HT-29 (cell line): ENCODE measurements at places on chromosomes 5 and 9.

- no peak for DNase-seq
Observed at GRCh38 chr9:122975196-122975595, 34.4 kb downstream of the RABGAP1 start.

DNA sequence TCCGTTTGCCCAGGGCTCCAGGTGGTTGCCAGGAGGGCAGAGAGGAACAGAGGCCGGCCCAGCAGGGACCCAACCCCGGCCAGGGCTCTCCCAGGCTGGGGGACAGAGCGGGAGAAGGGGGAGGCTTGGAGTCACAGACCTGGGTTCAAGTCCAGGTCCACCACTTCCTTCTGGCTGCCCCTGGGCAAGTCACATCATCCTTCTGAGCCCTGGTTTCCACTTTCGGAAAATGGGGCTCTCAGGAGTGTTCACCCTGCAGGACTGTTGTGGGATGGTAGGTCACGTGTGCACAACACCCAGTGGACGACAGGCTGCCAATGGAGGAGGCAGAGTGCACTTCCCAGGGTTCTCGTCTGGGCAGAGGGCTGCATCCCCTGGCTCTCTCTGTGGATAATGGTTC, 245.4 kb downstream of the PBX3 start:
- no peak for DNase-seq

DNA sequence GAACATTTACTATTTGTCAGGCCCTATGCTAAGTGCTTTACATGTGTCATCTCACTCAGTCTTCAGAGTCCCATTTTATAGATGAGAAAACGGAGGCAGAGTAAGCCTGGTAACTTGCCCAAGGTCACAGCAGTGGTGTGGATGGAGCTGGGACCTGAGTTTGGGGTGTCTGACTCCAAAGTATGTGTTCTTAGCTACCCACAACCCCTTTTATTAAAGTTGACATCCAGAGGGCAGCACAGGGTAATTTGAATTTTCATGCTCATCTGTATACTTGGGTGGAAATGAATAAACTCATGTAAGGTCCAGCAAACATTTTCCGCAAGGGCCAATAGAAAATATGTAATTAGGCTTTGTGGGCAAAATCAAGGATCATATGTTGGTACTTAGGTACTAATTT, 93.4 kb upstream of the SLC25A48 start:
- DNase-seq: no peak

DNA sequence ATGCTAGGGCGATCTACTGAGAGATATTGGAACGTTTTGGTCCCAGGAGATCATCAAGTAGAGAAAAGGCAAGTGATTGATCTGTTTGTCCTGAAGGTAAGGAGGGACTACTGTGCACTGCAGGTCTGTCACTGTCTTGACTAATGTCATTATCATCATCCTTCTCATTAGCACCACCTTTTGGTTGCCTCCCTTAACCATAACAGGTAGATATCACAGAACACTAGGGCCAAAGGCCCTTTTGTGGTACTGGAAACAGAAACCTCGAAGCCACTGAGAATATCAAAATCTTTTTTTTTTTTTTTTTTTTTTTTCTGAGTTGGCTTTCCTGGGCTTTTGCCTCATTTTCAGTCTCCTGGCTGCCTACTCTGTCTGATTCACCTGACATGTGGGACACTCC, 134.0 kb downstream of the KCTD16 start:
- no peak for DNase-seq

DNA sequence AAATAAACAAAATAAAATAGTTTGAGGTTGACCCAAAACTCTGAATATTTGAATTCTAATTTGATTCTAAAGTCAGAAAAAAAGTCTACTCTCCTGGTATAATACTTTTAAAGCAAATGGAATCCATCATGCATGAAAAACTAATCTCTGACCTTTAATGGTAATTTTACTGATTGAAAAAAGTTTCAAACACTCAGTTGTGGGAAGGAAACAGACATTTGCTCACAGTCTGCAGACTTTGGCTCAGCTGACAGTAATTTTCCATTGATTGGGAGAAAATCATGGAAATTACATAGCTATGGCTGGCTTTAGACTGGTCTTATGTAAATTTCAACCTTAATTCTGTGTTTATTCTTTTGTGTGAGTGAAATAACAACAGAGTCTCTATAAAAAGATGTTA, 574.3 kb downstream of the PDE4D start:
- no peak for DNase-seq

DNA sequence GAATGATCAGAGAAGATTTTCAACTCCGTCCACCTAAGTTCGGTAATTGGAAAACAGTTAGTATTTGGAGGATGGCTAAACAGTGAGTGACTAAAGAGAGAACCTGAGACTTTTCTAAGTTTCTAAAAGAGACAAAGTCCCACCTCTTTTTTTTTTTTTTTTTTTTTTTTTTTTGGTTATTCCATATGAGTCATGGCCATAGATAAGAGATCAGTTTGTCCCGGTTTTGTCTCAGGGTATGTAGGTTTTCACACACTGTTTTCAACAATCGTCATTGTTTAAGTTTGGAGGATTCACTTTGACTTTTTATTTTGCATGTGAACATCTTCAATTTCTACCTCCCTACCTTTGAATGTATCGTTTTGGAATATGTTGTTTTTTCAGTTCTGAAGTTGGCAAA, 85.9 kb downstream of the NTRK2 start:
- DNase-seq: no peak

DNA sequence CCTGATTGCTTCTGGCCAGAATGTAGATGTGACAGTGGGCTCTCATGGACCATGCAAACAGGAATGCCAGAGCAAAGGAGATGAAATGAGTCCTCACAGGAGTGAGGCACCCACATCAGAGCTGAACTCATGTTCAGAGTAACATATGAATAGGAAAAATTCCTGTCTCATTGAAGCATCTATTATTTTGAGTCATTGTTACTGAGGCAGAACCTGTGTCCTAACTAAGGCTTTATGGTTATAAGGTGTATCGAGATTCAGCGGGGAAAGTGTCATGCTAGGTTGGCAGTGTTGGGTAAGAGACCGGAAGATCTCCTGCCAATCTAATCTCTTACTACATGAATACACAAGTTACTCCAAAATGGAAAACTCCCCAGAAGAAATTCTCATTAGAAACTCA, 304.1 kb downstream of the TRPM3 start:
- DNase-seq: no peak

- no peak for DNase-seq
Observed at GRCh38 chr9:35962126-35962906, 4.4 kb upstream of the OR2S2 start.

GRCh38 chr5:133714161-133714915, 102.0 kb upstream of the FSTL4 start:
- DNase-seq: no peak

- no peak for DNase-seq
Observed at GRCh38 chr5:32369542-32370155, 56.9 kb upstream of the MTMR12 start.

DNA sequence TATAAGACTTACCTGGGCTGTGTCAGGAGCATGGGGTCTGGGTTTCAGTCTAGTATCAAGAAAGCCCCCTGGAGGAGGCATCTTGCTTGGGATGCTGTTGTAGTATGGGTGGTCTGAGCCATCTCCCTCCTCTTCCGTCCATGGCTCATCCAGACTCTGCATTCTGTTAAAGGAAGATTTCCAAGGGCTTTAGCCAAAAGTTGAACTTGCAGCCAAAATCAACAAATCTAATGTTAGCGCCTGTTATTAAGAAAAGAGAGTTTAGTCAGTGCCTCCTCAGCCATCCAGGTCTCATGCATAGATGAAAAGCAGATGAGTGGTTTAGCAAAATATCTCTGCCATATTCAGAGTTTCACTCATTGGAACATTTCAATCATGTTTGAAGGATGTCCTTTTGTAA, 55.6 kb downstream of the S1PR3 start:
- DNase-seq: no peak

- DNase-seq: no peak
Observed at GRCh38 chr9:137630679-137631078, 11.9 kb downstream of the EHMT1 start.
